ENCODE measurements at places on chromosomes 16 and 17.

- no peak for DNase-seq
Observed at GRCh38 chr17:61340431-61341209, 59.0 kb upstream of the TBX2 start.

DNA sequence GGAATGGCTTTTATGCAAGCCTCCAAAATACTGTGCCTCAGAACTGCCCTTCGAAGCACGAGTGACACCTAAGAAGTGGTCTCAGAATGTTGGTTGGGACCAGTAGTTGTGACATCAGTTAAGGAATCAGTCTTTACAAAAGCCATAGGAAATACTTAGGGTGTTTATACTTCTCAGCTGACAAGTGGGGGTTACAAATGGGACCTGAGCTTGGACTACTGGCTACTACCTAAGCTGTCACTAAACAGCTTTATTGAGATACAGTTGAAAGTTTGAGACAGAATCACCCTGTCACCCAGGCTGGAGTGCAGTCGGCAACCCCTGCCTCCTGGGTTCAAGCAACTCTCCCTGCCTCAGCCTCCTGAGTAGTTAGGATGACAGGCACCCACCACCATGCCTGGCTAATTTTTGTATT, 5.0 kb downstream of the RPL19 start:
- DNase-seq, result no peak

DNA sequence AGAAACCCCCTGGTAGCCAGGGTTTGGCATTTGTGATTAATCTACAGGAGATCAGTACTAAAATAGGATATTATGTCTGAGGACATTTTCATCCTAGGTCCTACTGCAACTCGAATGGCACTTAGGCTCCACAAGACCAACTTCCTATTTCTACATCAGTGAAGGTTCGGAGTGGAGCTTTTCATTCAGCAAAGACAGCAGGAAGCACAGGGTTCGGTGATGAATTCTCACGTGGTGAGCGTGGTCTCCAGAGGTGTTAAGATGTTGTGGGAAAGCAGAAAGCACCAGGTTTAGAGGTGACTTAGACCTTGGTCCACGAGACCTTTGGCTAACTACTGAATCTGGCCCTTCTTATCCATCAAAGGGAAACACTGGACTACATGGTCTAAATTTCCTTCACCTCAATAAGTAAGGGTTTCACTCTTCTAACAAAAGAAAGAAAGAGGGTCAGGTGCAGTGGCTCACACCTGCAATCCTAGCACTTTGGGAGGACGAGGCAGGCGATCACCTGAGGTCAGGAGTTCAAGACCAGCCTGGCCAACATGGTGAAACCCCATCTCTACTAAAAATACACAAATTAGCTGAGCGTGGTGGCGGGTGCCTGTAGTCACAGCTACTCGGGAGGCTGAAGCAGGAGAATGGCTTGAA, 13.9 kb upstream of the HELZ start:
- no peak for DNase-seq

DNA sequence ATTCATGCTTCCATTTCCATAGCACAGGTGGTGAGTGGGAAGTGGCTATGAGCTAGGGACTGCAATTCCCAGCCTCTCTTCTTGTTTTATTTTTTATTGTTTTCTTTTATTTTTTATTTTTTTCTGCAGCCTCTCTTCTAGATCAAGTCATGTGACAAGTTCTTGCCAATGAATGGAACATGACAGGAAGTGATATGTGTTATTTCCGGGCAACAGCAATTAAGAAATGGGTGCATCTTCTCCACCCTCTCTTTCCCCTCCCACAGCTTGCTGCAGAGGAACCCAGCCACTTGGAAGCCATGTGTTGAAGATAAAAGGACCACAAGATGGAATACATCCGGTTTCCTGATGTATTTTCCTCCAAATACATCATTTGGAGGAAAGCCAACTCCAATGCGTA, 23.6 kb downstream of the IRX5 start:
- no peak for DNase-seq

DNA sequence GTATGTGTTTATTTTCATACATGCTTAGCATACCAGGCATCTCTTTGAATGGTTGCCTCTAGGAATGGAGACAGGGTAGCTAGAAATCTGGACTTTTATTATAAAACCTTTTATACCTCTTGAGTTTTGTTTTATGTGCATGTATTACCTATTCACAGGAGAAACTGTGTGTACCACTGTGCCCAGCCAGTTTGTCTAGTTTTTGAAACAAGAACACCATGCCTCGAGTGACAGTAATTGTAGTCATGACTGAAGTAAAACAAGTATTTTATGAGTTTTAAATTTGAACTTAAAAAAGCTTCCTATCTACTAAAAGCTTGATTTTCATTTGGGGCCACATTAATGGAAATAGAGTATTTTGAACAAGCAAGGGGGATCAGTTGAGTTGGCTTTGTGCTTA, 57.4 kb downstream of the SNTB2 start:
- DNase-seq, result no peak

DNA sequence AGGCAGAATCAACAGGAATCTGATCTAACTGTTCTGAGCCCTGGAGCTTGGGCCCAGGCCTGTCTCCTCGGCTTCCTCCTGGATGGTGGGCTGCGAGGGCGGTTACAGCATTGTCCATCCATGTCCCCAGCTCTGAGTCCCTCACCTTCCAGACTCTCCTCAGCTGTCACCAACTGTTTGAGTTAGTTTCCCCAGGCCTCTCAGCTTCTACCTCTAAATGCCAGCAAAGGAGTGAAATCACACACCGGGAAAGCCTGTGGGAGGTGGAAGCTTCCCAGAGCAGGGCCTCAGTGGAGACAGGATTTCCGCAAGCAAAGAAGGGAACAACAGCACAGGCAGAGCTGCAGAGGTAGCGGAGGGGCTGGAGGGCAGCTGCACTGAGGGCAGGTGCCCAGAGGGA, 9.4 kb upstream of the PRPSAP2 start:
- no peak for DNase-seq

GRCh38 chr17:44996304-44996703, 28.2 kb upstream of the C1QL1 start:
- no peak for DNase-seq

DNA sequence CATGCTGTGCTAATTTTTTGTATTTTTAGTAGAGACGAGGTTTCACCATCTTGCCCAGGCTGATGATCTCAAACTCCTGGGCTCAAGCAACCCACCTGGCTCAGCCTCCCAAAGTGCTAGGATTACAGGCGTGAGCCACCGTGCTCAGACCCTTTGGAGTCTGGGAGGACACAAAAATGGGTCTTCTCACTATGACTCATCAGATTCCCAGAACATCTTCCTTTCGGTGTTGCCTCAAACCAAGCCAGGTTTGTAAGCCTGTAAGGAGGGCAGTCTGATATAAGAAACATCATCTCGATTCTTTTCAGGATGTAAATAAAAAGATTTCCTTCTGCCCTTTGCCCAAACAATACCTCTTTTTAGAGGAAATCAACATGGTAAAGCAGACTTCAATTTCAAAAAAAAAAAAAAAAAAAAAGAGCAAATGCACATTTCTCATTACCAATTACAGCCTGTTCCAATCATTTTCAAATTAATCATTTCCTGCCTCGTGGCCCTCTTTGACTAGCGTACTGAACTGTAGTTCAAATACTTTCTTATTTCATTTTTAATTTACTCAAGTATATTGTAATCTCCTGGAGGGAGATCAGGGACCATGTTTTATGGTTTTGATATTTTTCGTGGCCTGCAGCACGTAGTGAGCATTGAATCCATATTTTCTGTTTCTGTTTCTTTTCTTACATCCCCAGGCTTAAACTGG, 409.6 kb downstream of the GRIN2A start:
- DNase-seq, result no peak
